Stimulated activated CD8-positive, alpha-beta memory T cell treated with anti-CD3 and anti-CD28 coated beads, Interleukin-12 subunit alpha, Interleukin-12 subunit beta, amount 100 ng/mL, for 4 hours (primary cell): ENCODE measurements at places on chromosomes 1 and 21.

DNA sequence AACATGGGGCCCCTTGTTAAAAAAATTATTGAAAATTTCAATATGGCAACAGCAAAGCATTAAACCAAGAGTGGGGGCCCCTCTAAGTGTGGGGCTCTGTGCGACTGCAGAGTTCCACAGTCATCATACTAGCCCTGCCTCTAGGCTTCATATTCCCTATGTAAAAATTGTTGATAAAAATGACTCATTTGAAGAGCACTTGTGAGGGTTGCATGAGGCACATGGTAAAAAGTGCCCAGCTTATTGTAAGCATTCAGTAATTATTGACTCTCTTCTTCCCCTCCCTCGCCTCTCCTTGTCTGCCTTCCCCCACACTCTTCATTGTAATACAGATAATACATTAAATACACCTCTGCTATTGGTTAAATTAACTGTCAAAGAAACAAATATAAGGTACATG lies 86.7 kb upstream of the PTBP2 start:
- no peak for DNase-seq

- DNase-seq: no peak
These were observed 224.2 kb upstream of the JUN start for GRCh38 chr1:59007820-59008598.

DNA sequence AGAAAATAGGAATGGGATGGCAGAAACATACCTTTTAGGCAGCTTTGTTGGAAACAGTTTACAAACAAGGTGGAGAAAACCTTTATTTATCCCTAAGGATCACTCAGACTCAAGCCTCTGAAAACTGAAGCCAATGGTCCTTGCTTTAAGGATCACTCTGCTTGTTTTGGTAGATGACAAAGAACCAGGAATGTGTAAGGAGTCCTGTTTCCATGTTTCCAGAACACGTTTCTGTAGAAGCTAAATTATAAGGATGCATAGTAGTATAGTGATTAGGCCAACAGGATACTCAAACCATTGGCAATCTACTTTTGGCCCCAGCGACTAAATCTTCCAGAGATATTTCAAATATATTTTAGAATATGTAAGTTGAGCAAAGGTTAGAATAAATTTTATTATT lies 149.1 kb upstream of the HP1BP3 start:
- DNase-seq: no peak

GRCh38 chr1:24147194-24147593 lies 4.3 kb upstream of the IL22RA1 start:
- DNase-seq: no peak

GRCh38 chr1:241311056-241311746 lies 45.8 kb downstream of the RGS7 start:
- DNase-seq: no peak

DNA sequence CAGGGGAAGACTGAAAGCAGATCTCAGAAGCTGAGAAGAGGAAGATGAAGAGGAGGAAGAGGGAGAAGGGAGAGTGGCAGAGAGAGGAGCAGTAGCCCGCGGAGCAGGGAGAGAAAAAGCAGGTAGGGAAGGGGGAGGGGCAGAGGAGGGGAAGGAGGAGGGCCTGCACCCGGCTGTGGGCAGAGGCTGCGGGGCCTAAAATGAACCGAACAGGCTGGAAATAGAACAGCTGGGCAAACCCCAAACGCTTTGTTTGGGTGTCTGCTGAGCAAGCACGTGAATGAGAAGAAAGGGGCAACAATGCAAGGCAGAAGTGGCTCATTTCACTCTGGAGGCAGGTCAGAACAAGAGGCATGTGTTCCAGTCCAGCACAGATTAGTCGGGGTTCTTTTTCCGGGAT lies 33.5 kb downstream of the KCNC4 start:
- DNase-seq: no peak
